Fibroblast of skin of back (primary cell): ENCODE measurements at places on chromosomes 2 and 18.
A peak's percentile ranks its signal among the peaks of the same experiment; 100 is the strongest.

DNA sequence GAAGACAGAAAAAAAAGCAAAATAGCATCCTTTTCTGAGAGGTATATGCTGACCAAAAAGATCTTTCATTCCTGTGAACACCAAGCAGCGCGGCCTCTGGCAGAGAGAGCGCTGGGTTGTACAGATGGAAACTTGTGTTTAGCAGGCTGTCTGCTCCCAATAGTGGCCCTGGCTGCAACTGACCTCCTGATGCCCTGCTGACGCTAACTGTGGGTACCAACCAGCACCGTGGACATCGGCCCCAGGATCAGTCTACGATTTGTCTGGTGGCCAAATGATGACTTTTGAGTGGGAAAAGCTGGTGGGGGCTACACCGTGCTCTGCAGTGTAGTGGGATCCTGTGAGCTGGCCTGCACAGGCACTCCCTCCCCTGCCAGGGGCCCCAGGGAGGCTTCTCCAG is 15.7 kb downstream of the COA5 start:
- DNase-seq, result no peak

GRCh38 chr2:119756837-119757236 is 2.9 kb upstream of the PTPN4 start:
- DNase-seq, result peak; percentile 71

GRCh38 chr2:42063431-42064171 is 15.8 kb downstream of the PKDCC start:
- DNase-seq, result peak; percentile 52

DNA sequence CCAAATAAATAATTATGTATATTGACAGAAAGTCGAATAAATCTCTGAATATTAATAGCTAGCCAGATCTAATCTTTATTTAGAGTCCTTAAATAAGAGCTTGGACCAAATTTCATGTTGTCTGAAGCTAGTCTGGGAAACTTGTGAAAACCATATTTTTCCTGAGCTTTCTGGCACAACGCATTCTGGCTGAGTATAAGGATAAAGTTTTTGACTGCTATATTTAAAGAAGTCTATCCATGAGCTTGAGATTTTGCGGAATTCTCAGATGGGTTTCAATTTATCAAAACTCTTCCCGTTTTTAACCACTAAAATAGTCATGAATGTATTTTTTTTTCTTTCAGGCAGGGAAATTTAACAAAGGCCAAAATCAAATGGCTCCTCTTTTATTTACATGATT is 23.8 kb downstream of the FAP start:
- DNase-seq, result no peak
